ENCODE measurements at places on chromosomes 1 and 21.
A peak's percentile ranks its signal among the peaks of the same experiment; 100 is the strongest.

DNA sequence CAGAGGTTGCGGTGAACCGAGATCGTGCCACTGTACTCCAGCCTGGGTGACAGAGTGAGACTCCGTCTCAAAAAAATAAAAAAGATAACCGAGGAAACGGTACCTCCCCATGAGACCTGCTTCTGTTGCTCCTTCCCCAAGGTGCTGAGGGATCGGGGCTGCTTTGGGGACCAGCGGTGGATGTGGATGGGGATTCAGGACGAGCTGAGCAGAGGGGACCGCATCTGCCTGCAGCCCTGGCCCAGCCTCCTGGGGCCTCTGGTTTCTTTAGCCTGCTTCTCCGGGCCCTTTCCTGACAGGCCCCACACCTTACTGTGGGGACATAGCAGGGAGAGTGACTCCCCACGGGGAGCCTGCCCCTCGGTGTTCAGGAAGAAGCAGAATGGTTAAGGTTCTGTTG, 17.1 kb downstream of the SLC66A1 start:
- no peak for DNase-seq

DNA sequence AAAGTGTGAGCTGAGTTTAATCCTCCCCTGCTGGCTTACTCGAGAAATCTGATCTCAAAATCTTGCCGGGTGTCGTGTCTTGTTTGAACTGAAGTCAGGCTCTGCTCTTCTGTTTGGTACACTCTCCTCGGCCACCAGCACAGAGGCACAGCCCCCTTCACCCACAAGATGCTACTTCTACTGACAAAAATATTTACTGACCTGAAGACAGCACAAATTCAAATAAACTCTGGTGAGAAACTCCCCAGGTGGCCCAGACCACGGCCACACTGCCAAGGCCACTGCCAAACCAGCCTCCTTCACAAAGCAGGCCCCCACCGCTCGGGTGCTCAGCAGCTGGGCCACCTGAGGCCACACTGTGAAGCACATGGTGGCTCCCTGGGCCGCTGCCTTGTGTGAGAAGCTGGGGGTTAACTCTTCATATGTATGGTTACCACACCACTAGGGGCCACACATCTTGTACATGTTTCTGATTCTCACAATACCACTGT, 80.6 kb downstream of the TGFBR3 start:
- peak; percentile 93 for DNase-seq

- DNase-seq, result no peak
These were observed 69.8 kb downstream of the CR1 start for GRCh38 chr1:207565546-207566468.

GRCh38 chr1:198462365-198463019, 78.0 kb downstream of the ATP6V1G3 start:
- no peak for DNase-seq

GRCh38 chr1:43731867-43732531, 24.7 kb downstream of the ST3GAL3 start:
- no peak for DNase-seq

GRCh38 chr1:208045463-208046260, 134.7 kb upstream of the CD34 start:
- peak; percentile 63 for DNase-seq

DNA sequence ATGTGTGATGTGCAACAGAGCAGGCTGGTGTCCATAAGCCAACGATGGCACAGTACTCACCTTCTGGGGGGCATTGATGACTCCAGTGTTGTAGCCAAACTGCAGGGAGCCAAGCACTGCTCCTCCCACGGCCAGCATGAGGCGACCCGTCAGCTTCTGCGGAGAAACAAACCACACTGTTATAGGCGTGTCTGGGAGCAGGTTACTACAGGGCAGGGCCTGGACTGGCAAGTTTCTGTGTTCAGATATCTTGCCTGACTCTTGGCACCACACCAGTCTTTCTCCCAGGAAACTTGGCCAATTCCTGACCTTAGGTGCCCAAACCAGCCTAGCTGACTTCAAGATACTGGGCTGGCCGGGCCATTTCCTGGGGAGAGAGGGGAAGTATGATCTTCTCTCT, 15.5 kb downstream of the SLC2A1 start:
- DNase-seq, result peak; percentile 89

GRCh38 chr1:147720557-147720956, 39.8 kb downstream of the GJA5 start:
- no peak for DNase-seq

DNA sequence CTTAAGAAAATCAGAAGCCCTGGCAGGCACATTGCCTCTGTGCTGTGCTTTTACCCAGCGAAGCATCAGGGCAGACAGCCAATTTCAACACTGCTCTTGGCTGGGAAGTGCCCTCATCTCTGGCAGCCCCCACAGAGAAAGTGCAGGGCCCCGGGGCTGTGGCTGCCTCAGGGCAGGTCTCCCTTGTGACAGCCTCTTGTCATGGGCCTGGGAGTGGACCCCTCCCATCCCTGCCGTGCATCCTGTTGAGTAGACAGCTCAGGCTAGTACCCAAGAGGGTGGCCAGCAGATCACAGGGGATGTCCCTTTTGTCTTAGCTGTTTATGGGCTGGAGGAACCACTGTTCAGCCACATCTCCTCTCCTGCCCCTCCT, 23.3 kb downstream of the TTC34 start:
- DNase-seq, result no peak

DNA sequence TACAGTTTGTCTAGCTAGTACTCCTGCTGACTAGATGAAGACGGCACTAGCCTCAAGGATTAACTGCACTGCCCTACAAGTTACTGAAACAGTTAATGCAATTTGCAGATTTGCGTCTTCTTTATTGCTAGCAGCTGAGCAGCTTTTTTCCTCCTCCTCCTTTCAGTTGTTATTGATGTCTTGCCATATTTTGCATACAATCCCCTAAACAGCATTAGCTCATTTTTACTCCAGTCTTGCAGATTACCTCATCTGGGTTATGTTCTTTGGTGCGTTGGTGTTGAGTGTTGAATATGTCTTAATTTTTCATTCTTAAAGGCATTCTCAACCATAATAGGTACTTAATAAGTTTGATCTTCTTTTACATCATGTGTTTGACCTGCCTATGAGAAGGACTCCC, 363.4 kb upstream of the LYPLAL1 start:
- no peak for DNase-seq

GRCh38 chr1:184825571-184825970, 70.9 kb upstream of the EDEM3 start:
- no peak for DNase-seq

DNA sequence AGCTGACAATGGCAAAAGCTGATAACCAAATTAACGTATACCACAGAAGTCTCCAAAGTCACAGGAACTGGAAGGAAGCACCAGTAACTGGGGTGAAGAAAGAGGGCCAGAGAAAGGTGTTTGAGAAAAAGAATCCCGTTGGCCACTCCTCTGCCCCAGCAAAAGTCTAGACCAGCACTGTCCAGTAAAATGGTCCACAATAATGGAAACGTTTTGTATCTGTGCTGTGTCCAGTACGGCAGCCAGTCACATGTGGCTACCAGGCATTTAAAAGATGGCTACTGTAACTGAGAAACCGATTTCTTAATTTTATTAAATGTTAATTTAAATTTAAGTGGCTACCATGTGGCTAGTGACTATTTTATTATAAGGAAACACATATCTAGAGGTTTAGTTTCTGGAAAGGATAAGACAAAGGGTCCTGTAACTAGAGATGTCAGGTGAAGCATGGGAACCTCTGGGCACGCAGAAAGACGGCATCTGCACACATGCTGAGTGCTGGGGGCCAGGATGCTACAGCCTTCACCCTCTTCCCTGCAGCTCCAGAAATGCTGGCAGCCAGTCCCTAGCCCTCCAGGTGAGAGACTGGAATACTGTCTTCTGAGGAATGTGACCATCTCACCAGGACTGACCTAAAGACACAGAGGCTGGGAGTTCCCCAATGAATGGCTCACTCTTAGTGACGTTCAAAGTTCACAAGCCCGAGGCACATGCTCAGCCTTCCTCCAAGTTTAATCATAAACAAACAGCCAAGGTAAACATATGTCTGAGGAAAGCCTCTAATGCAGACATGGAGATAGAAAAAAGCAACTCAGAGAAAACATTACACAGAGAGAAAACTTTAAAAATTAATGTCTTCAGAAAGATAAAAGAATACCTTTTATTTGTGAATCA, 50.7 kb downstream of the JAK1 start:
- DNase-seq, result peak; percentile 71

GRCh38 chr1:63929106-63929478, 155.3 kb downstream of the ROR1 start:
- no peak for DNase-seq

DNA sequence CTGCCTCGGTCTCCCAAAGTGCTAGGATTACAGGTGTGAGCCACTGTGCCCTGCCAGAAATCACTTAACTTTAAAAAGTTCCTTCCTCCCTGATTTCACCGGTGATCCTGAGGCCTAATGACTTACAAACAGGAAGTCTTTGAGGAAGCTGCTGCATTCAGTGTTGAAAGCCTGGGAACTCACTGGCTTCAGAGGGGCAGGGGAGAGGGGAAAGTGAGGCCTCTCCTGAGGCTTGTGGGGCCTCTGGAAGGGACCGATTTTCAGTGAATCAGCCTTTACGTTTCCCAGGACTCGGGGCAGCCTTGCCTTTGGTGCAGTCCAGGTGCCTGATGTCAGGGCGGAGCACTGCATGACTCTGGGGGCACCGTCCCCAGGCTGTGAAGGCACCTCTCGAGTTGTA, 30.1 kb upstream of the ARHGEF10L start:
- no peak for DNase-seq

GRCh38 chr1:153796786-153797659, 21.8 kb downstream of the SLC27A3 start:
- peak; percentile 91 for DNase-seq

GRCh38 chr1:44811234-44811633, 2.9 kb downstream of the BTBD19 start:
- DNase-seq, result peak; percentile 4

DNA sequence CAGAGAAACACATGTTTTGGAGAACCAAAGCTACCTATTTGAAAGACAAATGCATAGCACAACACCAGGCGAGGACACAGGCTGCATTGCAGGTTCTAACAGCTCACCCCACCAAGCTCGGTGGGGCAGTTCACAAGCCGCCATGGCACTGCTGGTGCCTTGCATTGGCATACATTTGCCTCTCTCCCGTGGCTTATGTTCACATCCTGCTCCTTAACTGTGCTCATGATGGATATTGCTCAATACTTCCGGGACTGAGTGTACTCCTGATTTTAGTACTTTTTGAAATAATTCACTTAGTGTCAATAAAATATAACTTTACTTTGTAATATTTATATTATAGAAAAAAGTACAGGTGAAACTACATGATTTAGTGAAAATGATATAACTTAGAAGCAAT, 1187.4 kb upstream of the NCAM2 start:
- no peak for DNase-seq

DNA sequence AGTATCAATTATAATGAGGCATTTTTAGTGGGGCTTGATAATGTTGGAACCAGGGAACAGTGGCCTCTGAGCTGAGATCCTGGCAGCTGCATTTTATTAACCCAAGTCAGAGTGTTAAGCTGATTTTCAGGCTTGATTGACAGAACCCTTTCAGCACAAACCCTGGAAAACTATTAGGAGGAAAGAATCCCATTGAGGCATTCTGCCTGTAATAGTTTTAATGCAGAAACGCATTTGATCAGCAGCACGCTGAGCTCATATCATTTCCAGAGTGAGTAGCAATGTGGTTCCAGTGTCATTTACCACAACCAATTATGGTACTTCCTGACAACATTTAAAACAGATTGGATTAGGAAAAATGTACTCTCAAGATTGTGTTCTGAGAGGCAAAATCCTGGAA, 78.3 kb upstream of the BARHL2 start:
- no peak for DNase-seq

- no peak for DNase-seq
These were observed 12.3 kb downstream of the ZBTB7B start for GRCh38 chr1:155014709-155015508.

DNA sequence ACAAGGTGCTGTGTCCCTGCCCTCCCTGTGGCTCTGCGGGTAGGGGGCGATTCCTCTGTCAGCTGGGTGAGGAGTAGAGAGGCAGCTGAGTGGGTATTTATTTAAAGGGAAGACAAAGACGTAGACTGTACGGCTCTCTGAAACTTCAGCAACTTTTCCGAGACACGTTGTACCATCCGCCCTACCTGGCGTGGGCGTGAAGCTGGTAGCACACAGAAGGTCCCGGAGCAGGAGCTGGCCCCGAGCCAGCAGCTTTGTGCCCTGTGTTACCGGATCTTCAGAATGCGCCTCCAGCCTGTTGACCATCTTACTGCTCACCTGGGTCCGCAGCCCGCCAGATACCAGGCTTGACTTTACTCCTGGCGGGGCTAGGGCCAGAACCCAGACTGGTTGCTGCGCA, 34.9 kb downstream of the PRKCZ start:
- DNase-seq, result no peak

GRCh38 chr1:188224263-188224662, 1395.5 kb downstream of the PLA2G4A start:
- no peak for DNase-seq

- DNase-seq, result peak; percentile 84
These were observed 42.5 kb upstream of the TMEM125 start for GRCh38 chr1:43227143-43227764.

- peak; percentile 64 for DNase-seq
These were observed 123.4 kb upstream of the KCNK1 start for GRCh38 chr1:233490488-233490887.

- DNase-seq, result peak; percentile 92
These were observed 11.4 kb upstream of the PHLDA3 start for GRCh38 chr1:201480231-201481003.

GRCh38 chr1:232650845-232651244, 20.9 kb upstream of the SIPA1L2 start:
- DNase-seq, result no peak

DNA sequence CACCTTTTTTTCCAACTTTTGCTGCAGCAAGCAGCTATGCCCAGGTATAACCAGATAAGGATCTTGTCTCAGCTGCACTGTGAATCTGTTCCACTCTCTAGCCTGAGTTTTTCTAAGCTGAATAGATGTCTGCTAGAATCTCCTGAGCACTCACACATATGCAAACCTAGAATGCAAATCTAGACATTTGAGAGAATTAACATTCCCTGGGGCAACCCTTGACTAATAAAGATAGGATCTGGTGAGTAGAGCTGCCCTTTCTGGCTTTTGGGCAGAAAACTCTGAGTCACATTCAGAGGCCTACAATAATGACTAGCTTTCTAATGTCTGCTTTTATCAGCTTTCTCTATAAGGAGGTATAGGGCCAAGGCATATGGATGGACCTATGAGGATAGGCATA, 61.4 kb upstream of the BARHL2 start:
- DNase-seq, result no peak

GRCh38 chr1:56132520-56132919, 446.8 kb downstream of the PLPP3 start:
- no peak for DNase-seq

GRCh38 chr1:155294520-155295182, 6.6 kb downstream of the PKLR start:
- no peak for DNase-seq

- DNase-seq, result no peak
These were observed 73.6 kb upstream of the TLR5 start for GRCh38 chr1:223216531-223217205.

DNA sequence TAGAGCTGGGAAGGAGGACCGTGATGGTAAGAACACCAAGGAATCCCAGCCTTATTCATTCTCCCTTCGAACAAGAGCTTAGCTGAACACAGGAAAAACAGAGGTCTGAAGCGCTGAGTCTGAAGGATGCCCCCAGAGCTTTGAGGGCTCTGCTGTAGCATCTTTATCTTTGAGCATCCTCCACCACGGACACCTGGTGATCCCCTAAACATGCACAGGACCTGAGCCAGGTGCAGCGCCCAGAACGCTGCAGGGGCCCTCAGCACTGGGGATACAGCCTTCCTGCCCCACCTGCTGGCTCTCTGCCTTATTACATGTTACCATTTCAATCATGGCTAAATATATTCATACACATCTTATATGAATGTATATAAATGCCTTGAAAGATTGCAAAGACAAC, 7.7 kb upstream of the GPATCH4 start:
- no peak for DNase-seq

- no peak for DNase-seq
These were observed 288.6 kb upstream of the USP24 start for GRCh38 chr1:55503663-55504305.

Data from body of pancreas (tissue), 4 donors.